Hematopoietic multipotent progenitor cell (in vitro differentiated cells): ENCODE measurements at places on chromosomes 12 and 14.

DNA sequence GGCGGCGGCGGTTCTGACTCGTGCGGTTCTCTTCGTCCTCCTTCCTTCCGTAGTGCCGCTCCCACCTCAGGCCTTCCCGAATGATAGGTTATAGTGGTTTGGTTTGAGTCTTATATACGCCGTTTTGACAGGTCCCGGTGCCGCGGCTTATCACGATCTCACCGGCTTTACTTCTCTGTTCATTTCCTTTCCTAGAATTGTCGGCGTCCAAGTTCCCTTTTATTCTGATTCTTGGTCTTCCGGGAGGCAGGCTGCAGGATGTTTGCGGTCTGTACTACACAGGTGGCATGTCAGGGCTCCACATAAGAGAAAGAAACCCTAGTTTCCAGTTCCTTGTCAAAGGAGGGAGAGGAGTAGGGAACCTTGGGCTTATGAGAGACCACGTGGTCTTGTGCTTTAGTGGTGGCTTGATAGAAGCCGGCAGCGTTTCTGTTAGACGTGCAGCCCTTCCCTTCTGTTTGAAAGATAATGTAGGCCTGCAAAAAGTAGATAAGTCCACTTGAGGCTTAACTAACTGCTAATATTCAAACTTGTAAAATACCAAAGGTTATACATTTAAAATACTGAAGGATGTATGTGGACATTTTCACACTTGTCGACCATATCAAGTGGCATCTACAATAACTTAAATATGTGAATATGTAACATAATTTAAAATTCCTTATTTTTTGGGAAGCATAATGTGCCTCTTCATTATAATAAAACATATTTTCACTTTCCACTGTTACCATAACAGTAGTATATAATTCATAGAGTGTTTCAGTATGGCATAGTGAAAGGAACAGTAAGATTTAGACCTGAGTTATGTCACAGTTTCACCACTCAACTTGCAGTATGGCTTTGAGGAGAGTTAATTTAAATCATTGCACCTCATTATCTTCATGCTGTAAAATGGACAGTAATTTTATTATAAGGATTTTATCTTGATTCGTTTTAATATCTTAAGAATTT is 804 bp downstream of the USP15 start:
- peak; percentile 96 for DNase-seq

DNA sequence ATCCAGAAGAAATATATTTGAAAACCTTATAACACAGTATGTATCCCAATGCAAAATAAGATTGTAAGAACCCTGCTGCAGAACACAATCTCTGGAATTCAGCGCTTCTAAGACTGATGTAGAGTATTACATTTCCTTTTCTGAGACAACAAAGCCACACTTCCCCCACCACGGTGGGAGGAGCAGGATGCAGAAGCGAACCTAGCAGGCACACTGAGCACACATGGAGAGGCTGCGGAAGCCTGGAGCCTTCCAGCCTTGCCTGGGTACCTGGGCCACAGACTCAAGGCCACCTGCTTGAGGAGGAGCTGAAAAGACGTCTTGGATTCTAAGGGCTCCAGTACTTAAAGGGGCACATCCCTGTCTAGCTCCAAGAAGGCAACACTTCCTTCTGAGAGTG is 46.4 kb downstream of the TCHP start:
- DNase-seq = no peak

GRCh38 chr12:20696181-20696905 is 1.2 kb downstream of the SLCO1C1 start:
- no peak for DNase-seq

DNA sequence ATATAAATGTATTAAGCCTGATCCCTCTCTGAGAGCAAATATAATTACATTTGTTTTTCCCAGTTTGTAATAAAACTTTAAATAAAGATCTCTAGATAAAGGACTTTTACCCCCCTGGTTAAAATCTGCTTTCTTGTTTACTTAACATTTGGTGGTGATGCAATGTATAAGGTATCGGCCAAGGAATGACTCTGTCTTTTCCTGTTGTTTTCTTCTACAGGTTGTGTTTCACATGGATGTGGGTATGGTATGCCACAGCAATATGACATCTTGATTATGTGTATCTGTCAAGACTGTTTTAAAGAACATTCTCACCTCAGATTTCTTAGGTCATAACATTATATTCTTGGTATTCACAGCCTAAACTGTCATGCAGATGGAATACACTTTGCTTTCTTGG is 210.6 kb upstream of the NOVA1 start:
- no peak for DNase-seq

GRCh38 chr12:63857771-63858670 is 13.5 kb downstream of the SRGAP1 start:
- no peak for DNase-seq

GRCh38 chr12:91887957-91888356 is 257.7 kb downstream of the BTG1 start:
- no peak for DNase-seq

DNA sequence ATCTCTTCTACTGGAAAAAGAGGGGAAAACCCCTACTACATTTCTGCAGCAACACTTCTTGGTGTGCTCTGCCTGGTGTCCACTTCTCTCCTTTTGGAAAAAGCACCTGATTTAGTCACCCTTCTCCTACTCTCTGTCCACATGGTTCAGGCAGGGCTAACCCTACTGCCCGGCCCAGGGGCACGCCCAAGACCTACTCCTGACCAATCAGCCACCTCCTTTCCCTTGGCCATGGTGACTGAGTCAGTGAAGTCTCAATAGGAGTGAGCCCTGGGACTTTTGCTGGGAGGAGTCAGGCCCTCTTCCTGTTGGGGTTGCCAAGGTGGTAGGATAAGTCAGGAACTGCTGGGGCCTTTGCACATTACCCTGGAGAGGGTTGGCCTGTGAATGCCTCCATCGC is 52.5 kb upstream of the MYL2 start:
- DNase-seq = no peak

- no peak for DNase-seq
Observed at GRCh38 chr12:71448150-71448581, 8.6 kb downstream of the LGR5 start.

GRCh38 chr12:14239935-14240872 is 125.3 kb upstream of the ATF7IP start:
- peak; percentile 48 for DNase-seq

GRCh38 chr14:68761391-68761790 is 31.5 kb downstream of the ZFP36L1 start:
- no peak for DNase-seq

- DNase-seq = peak; percentile 71
Observed at GRCh38 chr14:21852061-21852664, 178.5 kb upstream of the OR4E1 start.

DNA sequence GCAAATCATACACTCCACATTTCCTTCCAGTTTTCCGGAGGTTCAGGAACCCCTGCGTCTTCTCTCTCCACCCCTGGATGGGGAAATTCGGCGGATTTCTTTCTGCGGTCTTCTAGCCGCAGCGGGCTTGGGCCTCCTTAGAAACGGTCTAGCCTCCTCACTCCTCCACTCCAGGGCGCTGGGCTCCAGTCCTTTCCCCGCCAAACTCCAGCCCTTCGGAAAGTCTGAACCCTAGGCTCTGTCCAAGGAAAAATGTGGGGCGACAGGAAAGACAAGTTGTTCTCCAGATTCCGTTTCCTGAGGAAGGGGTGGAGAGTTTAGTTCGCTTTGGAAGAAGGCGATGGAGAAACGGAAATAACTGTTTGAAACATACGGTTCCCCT is 1.4 kb upstream of the HOXC10 start:
- DNase-seq = no peak

DNA sequence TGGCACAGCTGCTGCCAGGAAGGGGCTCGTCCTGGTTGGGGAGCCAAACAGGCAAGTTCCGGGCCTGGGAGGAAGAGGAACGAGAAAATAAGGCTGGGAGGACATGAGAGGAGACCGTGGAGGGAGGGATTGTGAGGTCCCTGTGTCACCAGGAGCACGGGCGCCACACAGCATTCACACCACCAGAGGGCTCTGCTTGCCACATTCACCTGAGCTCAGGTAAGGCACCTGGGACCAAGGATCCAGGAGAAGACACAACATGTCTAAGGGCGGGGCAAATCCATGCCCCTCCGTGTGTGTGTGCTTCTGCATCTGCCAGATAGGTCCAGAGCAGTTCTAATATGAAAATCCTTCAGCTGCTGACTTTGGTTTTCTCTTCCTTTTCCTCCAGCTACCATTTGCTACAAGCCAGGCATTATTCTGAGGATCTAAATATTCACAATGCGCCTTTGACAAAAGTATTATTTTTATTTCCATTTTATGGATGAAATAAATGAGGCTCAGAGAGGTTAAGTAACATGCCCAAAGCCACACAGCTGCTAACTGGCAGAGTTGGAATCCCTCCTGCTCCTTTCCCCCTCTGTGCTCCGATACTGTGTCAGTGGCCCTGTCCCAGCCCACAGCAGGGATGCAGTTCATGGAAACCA is 14.6 kb downstream of the RAPGEF3 start:
- DNase-seq = no peak

GRCh38 chr14:49688701-49689030 is 652 bp upstream of the POLE2 start:
- no peak for DNase-seq

DNA sequence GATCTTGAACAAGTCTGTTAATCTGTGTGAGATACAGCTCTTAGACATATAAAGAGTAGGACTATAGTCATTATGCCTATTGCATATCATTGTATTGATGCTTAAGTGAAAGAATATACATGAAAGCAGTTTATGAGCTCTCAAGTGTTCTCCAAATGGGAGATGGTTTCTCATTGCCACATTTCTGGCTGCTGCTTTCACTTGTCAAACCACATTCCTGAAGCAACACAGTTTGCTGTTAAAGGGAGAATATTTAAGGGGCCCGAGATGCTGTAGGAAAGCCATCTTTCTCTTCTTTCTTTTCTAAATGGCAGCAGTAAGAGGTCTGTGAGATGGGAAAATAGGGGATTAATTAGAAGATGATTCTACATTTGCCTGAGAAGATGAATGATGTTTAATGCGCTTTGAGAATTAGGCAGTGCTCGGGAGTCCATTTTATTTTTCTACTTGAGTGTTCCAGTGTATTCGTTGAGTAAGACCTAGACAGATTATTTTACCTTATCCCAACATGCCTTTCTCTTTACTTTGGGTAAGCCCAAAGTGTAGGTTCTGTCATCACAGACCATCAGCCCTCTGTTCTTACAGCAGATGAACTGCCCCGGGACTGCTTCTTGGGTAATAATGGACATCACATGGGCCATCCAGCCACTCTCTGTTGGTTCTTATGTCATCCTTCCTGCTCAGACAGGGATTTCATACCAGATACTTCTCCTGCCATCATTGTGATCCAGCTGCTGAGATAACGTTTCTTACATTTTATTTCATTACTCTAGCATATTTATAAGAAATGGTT is 35.6 kb downstream of the ANO4 start:
- DNase-seq = no peak

DNA sequence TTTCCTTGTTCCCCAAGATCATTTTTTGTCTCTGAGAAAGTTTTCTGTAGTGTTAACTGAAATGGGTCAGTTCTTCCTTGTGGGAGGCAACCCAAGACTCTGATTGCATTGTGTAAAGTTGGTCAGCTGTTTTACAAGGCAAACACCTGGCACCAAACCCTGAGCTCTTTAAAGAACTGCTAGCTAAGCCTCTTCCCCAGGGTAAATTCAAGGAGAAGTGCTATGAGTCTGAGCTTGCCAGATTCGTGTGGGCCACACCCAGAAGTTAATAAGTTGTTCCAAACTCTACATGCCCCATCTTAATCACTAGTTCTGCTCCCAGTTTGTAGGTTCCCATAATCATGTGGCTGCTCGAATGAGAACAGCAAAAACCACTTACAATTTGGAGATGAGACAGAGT is 214.5 kb downstream of the BTG1 start:
- DNase-seq = no peak

DNA sequence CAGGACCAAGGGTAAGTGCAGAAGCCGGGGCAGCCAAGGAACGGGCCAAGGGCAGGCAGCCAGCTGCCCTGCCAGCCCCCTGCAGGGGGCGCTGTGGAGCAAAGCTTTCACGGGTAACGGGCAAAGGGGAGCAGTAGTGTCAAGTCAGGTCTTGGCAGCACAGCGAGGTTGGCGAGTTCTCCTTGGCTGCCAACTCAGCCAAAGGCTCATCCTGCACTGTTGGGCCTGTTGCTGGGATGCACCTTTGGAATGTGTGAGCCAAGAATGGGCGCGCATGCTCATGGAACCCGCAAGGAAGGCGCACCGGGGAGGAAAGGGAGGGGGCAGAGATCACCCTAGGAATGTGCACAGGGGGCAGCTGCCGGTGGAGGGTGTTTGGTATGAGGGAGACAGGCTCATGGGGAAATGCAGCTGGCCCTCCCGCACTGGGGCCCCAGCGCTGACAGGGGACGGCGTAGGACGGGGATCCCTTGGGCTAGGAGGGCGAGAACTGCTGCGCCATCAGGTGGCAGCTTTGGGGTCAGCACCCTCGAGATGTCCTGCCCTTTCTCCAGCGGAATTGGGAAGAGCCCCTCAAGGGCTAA is 138.0 kb downstream of the ASCL4 start:
- peak; percentile 76 for DNase-seq

DNA sequence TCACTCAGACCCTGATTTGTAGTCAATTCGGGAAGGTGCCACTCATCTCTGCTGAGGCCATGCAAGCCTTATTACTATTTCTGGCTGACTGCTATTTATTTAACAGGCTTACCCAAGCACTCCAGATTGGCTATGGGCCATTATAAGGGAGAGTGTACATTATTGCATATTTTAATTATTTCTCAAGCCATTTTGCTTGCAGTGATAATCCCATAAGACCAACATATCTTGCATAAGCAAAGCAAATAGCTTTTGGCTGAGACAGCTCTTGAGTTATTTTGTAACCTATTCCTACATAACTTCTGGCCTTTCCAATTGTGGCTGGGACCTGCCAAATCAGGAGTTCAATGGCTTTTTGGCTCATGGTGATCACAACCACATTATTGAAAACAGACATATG is 509.6 kb upstream of the USP15 start:
- DNase-seq = no peak

DNA sequence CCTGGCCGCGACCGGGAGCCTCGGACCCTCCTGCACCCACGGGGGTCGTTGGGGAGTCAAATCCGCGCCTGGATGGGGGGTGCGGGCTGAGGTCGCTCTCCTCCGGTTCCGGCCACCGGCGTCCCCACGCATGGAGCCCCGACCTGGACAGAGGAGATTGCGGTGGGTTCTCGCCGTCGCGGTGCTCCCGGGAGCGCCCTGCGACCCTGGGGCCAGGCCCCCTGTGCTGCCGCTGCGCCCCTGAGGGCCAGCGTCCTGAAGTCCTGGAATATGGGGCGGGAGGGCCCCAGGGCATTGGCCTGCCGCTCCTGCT is 345 bp downstream of the ASPG start:
- DNase-seq = no peak

GRCh38 chr12:44847888-44848702 is 28.0 kb downstream of the NELL2 start:
- DNase-seq = no peak

DNA sequence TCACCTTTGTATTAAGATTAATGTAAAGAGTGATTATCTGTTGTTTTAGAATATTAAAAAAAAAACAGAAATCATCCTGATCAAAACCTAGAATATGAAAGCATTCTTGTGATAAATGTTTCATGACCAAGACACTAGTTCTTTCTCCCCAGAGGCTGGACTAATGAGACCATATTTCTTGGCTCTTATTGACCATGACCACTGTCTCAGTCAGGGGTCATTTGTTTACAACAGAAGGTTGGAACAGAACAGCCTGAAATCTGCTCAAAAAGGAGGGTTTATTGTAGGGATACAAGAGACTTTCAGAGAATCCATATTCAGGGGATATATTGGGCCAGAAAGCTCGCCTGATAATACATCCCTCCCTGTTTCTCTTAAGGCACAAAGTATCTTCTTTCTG is 87.7 kb downstream of the TMEM30B start:
- no peak for DNase-seq

- peak; percentile 77 for DNase-seq
Observed at GRCh38 chr14:21068521-21069387, 1.4 kb upstream of the ARHGEF40 start.
